ENCODE measurements at places on chromosomes 16 and 17.
A peak's percentile ranks its signal among the peaks of the same experiment; 100 is the strongest.

GRCh38 chr17:63335831-63336230 lies 110.3 kb downstream of the CYB561 start:
- no peak for DNase-seq

GRCh38 chr16:734981-735881 lies 5.6 kb downstream of the CIAO3 start:
- no peak for DNase-seq

DNA sequence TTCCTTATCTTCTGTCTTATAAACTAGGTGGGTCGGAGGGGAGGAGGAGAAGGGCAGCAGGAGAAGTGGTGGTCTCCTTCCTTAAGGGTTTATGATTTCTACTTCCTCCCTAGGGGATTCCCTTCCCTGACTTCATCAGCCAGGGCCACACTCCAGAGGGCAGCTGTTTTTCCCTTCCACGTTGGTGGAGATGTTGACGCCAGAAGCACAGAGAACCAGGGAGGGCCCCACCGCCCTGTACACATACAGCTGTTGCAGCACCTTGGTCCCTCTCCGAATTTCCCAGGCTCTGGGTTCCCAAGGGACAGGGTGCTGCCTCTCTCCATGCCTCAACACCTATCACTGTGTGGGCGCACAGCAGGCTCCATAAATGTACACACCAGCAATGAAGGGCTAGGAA lies 5.6 kb upstream of the SLC6A4 start:
- DNase-seq: no peak

GRCh38 chr16:66476328-66477027 lies 49.4 kb downstream of the BEAN1 start:
- peak; percentile 64 for DNase-seq

DNA sequence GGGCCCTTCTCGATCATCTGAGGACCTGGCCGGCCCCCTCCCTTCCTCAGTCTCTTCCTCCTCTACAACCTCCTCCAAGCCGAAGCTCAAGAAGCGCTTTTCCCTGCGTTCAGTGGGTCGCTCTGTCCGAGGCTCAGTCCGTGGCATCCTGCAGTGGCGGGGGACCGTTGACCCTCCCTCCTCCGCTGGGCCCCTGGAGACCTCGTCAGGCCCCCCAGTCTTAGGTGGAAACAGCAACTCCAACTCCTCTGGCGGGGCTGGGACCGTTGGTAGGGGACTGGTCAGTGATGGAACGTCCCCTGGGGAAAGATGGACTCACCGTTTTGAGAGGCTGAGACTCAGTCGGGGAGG lies 2.8 kb downstream of the SH2B1 start:
- DNase-seq: no peak

DNA sequence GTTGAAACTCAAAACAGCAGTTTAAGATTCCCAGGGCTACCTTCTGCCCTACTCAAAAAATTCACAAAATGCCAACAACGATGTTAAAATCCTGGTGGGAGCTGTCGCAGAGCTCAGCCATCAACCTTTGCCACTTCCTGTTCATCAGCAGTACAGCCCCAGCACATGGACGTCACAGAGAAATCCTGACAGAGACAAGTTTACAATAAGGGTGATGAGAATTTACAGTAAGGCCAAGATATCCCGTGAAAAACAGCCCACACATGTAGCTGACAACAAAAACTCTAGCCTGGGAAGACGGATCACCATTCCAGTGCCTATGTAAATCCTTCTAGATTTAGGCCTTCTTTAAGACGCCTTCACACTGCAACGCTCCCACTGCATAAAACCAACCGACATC lies 18.8 kb downstream of the USP22 start:
- no peak for DNase-seq

GRCh38 chr16:65967376-65967775 lies 399.1 kb upstream of the CDH5 start:
- no peak for DNase-seq
